ENCODE measurements at places on chromosomes 1 and 21. TPM values are rescaled to one million over a fixed set of nuclear protein-coding genes. Genes with fewer than 3 reads are reported as not detected.
A peak's percentile ranks its signal among the peaks of the same experiment; 100 is the strongest.

The GBP4 gene
- polyA plus RNA-seq = not detected

The GPX7 gene
- 5.7 TPM for polyA plus RNA-seq

The CD58 gene
- 18.1 TPM for polyA plus RNA-seq

The EXO5 gene
- polyA plus RNA-seq = 7.4 TPM

The VHLL gene
- polyA plus RNA-seq = not detected

The TGFBR3 gene
- 0.07 TPM for polyA plus RNA-seq

The MARK1 gene
- 3.0 TPM for polyA plus RNA-seq

The C1orf141 gene
- not detected for polyA plus RNA-seq

The TATDN3 gene
- polyA plus RNA-seq = 6.6 TPM

The TRIM67 gene
- not detected for polyA plus RNA-seq

The TMPRSS15 gene
- polyA plus RNA-seq = 0.03 TPM

The LUZP1 gene
- polyA plus RNA-seq = 12.5 TPM

The AUNIP gene
- 1.9 TPM for polyA plus RNA-seq

The FTCD gene
- 0.33 TPM for polyA plus RNA-seq

The DNALI1 gene
- polyA plus RNA-seq = 17.4 TPM

The ZNF362 gene
- polyA plus RNA-seq = 13.7 TPM

The TSPEAR gene
- 0.03 TPM for polyA plus RNA-seq

The TIAM1 gene
- 2.4 TPM for polyA plus RNA-seq

The MSH4 gene
- polyA plus RNA-seq = not detected

GRCh38 chr1:216562383-216562782 is 139.1 kb upstream of the USH2A start:
- no peak for DNase-seq

DNA sequence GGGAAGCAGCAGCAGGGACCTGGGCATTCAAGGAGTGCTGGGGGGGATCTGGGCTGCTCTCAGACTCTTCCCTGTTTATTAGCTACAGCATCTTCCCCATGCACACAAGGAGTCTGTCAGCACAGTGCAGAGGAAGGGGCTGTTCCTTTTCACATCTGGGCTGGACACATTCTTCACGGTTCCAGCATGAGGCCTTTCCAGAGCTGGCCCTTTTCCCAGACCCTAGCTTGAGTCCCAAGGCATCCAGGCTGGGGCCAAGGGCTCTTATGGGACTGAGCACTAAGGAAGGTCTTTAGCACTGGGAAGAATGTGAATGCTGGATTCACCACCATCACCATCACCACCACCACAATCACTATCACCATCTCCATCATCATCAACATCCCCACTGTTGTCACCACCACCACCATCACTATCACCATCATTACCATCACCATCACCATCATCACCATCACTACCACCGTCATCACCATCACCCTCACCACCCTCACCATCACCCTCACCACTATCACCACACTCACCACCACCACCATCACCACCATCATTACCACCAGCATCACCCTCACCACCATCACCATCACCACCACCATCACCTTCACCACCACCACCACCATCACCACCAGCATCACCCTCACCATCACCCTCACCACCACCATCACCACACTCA is 28.4 kb downstream of the PARK7 start:
- DNase-seq = no peak

GRCh38 chr1:56255516-56256152 is 323.7 kb downstream of the PLPP3 start:
- DNase-seq = no peak

DNA sequence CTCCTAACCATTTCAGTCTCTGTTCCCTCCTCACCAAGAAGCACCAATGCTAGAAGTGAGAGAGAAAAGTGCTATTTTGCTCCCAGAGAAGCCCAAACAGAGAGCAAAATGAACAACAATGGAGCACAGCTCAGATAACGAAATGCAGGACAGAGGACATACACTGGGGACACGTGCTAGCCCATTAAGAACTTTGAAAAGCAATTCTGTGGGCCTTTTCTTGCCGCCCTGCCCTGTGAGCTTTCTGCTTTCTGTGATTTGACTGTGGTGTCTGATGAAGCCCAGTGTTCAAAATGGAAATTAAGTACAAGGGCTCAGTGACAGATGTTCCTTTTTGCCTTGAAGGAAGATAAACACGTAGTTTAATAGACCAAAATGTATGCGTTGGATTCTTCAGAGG is 130.8 kb downstream of the S1PR1 start:
- no peak for DNase-seq

GRCh38 chr1:229323885-229324553 is 18.8 kb downstream of the CCSAP start:
- no peak for DNase-seq

- no peak for DNase-seq
Observed at GRCh38 chr1:36765785-36766300, 268.5 kb downstream of the GRIK3 start.

GRCh38 chr1:178457651-178458050 is 39.1 kb downstream of the CLEC20A start:
- DNase-seq = no peak

- DNase-seq = no peak
Observed at GRCh38 chr1:247445526-247446356, 12.2 kb downstream of the OR2B11 start.

GRCh38 chr1:151542710-151543129 is 2.6 kb downstream of the TUFT1 start:
- no peak for DNase-seq

GRCh38 chr1:76070538-76070937 is 4.0 kb upstream of the ST6GALNAC3 start:
- no peak for DNase-seq

- no peak for DNase-seq
Observed at GRCh38 chr1:174116042-174116441, 43.3 kb upstream of the RABGAP1L start.

DNA sequence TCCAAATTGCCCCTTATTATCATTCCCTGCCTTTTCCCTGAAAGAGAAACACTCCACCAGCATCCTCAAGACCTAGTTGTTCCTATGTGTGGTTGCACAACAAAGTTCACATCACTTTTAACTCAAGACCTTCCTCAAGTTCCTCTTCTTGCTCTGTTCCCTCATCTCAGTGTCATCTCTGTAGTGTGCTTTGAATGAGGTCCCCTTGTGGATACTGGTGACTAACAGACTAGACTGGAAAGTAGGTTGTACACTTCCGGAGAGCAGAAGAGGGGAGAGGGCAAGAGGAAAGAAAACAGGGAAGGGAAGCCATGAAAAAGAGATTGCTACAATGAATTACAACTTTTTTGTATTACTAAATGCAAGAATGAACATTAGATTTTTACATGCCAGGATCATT is 853.8 kb downstream of the USP25 start:
- DNase-seq = no peak

DNA sequence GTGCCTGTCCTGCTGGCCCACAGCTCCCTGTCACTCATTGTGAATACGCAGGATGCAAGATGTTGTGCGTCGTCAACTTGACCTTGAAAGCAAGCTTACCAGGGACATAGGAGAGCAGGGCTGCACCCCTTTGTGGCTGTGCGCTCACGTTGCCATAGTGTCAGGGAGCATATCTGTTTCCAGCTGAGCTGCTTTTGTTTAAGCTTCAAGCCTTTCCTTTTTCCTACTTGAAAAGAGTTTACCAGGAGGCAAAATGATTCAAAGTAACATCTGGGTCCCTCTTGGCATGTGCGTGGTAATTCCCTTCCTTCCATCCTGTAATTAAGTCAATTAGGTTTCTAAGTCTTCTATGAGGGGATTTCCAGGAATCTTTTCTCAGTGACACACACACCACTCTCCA is 537.1 kb downstream of the AJAP1 start:
- DNase-seq = no peak

DNA sequence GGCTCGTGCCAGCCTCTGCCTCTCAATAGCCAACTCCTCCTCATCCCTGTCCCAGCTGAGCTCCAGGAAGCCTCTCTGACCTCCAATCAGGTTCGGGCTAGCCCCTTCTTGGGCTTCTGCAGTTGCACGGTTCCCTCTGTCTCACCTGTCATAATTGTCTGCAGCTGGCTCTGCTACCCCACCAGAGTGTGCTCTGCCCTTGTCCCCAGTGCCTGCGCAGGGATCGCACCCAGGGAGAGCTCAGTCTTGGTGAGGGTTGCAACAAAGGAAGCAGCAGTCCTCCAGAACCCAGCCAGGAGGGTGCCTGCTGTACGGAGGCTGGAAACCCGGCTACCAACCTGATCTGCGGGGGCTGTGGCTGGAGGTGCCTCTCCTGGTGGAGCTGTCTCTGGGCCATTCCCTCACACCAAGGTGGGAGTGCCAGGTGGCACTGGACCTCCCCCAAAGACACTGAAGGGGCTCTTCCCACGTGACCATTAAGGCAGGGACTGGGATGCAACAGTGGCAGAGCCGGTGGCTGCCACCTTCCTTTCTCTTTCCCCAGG is 63.5 kb upstream of the DMRTB1 start:
- DNase-seq = no peak

DNA sequence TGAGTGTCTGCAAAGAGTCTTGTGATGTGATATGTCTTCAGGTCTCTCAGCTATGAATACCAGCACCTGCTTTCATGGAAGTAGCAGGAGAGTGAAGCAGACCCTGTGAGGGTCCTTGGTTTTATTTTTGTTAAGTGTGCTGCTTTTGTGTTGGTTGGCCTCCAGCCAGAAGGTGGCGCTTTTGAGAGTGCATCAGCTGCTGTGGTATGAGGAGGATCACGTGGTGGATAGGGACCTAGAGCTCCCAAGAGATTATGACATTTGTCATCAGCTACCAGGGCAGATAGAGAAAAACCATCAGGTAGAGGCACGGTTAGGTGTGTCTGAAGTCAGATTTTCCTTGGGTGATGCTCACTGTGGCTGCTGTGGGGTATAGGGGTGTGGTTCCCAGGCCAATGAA is 1232.1 kb downstream of the MRPL39 start:
- DNase-seq = no peak

GRCh38 chr1:83959824-83960498 is 39.0 kb downstream of the TTLL7 start:
- no peak for DNase-seq

GRCh38 chr1:183653876-183654451 is 848 bp upstream of the APOBEC4 start:
- DNase-seq = no peak

GRCh38 chr1:97989094-97989680 is 68.4 kb upstream of the DPYD start:
- DNase-seq = no peak

DNA sequence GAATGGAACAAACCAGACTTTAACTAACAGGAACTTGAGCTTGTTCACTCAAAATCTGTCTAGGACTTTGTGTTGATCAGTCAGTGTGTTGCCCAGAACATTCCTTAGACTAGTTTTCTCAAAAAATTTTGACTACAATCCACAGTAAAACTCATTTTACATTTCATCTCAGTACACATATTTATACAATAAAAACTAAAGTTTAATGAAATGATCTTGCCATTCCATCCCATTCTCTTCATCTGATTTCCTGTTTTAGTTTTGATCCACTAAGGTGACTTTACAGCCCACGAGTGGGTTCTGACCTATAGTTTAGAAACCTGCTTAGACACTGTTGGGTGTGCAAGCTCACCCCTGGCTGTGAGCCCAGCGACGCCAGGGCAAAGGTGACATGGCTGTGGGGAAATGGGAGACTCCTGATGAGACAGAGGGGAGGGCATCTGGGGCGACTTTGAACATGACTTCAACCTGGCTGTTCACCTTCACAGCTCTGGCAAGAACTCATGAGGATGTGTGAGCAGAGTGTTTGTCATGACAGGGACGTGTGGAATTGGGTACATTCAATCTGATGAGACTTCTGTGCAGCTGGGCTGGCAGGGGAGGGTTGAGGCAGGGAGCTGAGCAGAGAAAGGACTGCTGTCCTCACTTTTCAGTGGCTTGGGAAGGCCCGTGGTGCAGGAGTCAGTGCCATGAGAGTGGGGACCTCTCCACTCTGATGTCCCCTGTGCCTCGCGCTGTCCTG is 40.6 kb downstream of the LHX4 start:
- no peak for DNase-seq

GRCh38 chr1:240649733-240650721 is 38.1 kb upstream of the GREM2 start:
- DNase-seq = no peak

DNA sequence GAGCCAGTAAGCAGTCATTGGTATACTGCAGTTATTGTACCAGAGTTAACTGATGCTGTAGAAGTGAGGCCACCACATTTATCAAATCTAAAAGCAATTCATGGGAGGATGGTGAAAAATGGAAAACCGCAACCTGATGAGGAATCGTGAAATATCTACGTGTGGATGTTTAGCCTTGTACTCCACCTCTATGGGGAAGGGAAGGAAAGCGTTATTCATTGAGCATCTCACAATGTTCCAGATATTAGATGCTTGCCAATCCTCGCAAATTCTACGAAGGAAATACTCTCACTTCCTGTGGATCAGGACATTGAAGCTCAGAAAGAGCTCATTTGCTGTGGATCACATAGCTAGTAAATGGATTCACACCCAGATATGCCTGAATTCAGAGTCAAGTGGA is 77.3 kb downstream of the LRRC8D start:
- no peak for DNase-seq

GRCh38 chr1:74455390-74455789 is 57.0 kb downstream of the LRRC53 start:
- no peak for DNase-seq

DNA sequence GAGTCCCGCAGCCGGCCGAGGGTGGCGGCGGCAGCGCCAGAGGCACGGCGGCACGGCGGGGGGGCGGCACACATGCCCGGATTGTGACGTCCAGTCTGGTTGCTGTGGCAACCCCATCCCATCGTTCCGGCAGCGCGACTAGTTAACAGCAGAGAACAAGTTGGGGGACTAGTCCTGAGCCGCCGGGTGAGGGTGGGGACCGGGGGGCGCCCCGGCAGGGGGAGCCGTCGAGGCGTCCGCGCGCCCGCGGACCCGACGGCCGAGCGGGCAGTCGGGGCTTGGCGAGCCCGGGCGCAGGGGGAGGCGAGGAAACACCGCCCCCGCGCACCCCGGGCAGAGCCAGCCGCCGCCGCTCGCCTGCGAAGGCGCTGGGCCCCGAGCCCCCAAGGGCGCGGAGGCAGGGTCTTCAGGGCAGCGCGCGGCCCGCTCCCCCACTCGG is at the start of gene CHD5:
CHD5 (minus strand) TSS at position 54 of the 439 bp plus-strand sequence. CDS start 298 bp downstream, outside the sequence.
- DNase-seq = peak; percentile 82

GRCh38 chr1:21337454-21337927 is 47.2 kb upstream of the ECE1 start:
- DNase-seq = no peak

- DNase-seq = no peak
Observed at GRCh38 chr1:59696421-59697115, 118.2 kb upstream of the HOOK1 start.

- no peak for DNase-seq
Observed at GRCh38 chr1:201376107-201376463, 1.4 kb downstream of the TNNT2 start.

- peak; percentile 41 for DNase-seq
Observed at GRCh38 chr1:58162952-58163550, 383.5 kb downstream of the OMA1 start.

DNA sequence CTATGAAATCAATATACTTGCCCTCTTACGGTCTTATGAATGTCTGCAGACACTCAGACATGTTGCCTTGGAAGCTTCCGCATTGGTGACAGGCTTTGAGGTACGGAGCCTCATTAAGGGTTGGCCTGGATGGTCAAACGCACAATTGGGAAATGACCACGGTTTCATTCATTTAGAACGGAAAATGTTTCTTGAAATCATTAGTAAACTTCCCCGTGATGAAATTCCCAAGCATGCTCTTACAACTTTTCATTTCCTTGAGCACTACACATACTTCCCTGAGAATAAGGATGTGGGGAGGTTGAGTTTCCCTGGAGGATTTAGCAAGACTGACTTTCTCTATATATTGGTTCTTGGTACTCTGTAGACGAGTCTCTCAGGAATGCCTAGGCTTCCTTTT is 146.3 kb downstream of the HLX start:
- DNase-seq = no peak

- DNase-seq = no peak
Observed at GRCh38 chr21:41634211-41634694, 126.3 kb upstream of the TMPRSS2 start.
